ENCODE measurements at places on chromosomes 12 and 14. TPM values are rescaled to one million over a fixed set of nuclear protein-coding genes. Genes with fewer than 3 reads are reported as not detected.

- DNase-seq, result no peak
Measured at GRCh38 chr12:51217133-51217967, 512 bp downstream of the POU6F1 start.

DNA sequence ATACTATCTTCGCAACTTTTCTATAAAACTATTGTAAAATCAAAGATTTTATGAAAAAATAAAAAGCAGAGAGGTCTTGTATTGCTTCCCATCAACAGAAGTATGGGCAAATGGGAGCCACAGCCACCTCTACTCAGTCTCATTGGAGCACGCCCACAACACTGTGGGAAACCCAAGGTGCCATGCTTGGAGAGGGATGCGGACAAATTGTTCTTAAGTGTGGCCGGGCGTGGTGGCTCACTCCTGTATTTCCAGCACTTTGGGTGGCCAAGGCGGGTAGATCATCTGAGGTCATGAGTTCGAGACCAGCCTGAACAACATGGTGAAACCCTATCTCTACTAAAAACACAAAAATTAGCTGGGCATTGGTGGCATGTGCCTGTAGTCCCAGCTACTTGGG, 498.2 kb upstream of the SOX5 start:
- DNase-seq, result no peak

GRCh38 chr14:73189651-73190050, 47.7 kb upstream of the PAPLN start:
- DNase-seq, result no peak

The TRIM9 gene
- 3.2 TPM for polyA plus RNA-seq

GRCh38 chr12:124745465-124745890, 118.2 kb downstream of the SCARB1 start:
- no peak for DNase-seq

Measured in left renal cortex interstitium (tissue), 4 donors.